ENCODE measurements at places on chromosomes 1 and 21.

GRCh38 chr1:58923090-58923470 is 139.2 kb upstream of the JUN start:
- DNase-seq: no peak

DNA sequence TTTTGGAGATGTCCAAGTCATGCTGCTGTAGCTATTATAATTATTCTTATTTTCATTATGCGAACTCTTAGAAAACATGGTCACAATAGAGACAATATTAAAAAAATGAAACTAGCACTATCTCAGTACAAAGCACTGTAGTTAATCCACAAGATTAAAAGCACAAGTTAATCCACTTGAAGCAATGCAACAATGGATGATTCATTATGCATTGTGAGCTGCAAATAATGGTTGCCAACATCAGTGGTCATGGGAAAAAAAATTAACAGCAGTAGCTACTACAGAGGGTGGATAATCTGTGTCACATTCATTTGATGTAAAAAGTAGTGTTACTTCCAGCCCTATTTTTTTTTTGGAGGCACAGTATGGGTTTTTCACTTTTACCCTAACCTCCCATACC is 56.7 kb downstream of the DPT start:
- no peak for DNase-seq

DNA sequence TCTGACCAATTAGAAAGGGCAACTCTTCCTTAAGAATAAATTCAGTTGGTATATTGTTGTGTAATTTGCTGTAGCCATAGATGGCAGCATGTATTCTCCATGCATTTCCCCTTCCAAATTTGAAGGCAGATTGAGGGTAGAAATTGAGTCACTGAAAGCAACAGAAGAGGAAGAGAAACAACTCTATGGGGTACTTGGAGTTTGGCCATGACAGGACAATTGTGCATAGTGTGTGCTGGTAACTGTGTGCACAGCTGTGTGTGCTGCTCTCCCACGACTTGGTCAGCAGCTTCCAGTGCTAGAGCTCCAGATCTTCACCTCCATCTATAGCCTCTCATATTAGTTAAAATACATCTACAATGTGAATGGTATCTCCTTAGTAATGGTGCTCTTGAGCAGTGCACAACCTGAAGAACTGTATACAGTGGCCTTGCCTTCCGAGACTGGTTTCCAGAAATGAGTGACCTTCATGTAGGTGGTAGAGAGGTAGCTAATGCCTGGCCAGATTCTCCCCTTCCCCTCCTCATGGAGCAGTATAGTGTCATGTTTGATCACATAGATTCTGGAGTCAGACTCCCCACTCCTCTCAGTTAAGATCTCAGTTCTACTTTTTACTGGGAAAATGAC is 882 bp upstream of the FCAMR start:
- no peak for DNase-seq

- no peak for DNase-seq
These were observed 228.4 kb downstream of the TM2D1 start for GRCh38 chr1:61496501-61496900.

DNA sequence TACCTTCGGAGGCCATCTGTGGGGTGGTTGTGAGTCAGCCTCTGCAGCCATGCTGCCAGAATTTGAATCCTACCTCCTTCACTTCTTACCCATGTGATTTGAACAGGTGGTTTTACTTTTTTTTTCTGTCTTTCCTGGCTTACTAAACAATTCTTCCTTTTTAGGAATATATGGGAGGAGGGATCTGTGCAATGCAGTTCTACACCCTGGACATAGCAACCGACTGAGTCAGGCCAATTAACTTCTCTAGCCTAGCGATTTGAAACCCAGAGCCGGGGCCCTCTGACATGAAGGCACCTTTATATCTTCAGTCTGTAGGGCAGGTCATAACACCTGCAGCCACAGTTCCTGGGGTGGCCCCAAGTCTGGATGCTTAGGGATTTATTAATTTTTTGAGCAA is 83.6 kb downstream of the ST6GALNAC3 start:
- no peak for DNase-seq

DNA sequence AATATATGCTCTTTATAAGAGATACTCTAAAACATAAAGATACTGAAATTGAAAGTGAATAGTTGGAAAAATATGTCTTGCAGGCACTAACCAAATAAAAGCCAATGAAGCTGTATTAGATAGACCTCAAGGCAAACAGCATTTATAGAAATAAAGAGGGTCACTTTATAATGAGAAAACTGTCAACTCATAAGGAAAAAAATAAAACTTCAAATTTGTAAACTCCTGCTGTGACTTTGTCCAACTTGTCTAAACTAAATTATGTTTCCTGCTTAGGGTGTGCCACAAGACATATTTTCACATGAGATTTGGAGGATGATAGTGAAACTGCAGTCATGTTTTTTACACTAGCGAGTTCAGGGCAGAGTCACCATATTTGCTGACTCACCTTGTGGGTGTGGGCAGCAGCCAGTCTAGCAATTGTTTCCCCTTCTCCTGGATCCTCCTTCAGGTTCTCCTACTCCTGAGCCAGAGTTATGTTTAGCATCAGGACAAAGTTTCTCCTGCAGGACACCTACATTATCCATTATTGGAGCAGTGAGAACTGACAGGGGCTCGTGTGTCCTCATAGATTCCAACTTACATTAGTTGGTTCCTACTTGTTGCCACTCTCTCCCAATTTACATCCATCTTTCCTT is 43.8 kb downstream of the CD53 start:
- peak; percentile 63 for DNase-seq

GRCh38 chr21:8989261-8989711 is 1532.1 kb upstream of the TPTE start:
- DNase-seq: no peak

DNA sequence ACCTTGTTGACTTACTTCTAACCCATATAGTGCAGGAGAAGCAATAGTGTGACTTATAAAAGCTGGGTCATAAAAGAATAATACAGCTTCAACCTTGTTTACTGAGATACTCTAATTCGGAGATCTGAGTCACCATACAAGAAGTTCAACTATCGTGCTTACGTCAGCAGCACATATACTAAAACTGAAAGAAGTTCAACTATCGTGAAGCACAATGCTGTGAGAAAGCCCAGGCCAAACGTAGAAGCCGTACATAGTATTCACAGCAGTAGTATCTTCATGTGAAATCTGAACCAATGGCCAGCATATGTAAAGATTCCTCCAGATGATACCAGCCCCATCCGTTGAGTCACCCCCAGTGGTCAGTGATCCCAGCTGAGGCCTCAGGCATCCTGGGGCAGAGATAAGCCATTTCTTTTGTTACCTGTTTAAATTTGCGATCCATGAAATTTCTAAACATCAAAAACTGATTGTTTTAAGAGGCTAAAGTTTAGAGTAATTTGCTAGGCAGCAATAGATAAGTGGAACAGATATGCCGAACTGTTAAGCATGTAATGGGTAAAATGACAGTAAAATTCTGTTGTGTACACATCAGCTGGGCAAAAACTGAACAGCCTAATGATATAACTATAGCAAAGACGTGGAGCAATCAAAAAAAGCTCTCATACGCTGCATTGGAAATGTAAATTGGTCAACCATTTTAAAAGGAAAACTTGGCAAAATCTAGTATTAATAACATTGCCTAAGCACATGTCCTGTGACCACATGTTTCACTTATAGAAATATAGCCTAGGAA is 53.9 kb upstream of the SAMD13 start:
- DNase-seq: peak; percentile 47

- DNase-seq: no peak
These were observed 21.1 kb downstream of the ATP8B2 start for GRCh38 chr1:154346276-154346917.

- peak; percentile 81 for DNase-seq
These were observed 20.6 kb upstream of the SH3D21 start for GRCh38 chr1:36285443-36286101.

DNA sequence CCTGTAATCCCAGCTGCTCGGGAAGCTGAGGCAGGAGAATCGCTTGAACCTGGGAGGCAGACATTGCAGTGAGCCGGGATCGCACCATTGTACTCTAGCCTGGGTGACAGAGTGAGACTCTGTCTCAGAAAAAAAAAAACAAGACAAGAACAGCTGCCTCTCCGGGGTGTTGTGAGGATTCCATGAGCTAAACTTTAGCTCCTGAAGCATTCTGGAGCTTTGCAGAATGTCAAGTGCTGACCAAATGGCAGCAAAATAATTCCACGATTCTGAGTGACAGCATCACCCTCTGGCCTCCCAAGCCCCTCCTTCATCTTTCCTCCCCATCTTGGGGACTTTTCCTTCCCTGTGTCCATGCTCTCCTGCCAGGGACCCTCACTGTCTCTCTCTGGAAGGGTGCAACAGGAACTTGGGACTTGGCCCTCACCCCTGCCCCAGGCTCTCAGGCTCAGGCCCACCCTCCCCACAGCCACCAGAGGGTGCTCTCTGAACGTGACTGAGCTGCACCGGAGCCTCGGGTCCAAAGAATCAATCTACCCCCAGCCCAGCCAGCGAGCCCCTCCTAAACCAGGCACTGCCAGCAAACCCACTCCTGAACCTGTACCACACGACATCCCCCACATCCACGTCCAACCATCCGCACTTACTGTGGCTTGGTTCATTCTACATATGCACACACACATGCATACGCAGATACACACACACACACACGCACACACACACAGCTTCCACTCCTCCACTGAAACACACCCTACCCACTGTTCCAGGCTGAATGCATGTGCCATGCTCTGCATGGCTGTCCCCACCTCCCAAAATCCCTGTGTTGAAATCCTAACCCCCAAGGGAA is 45.7 kb downstream of the ACOT7 start:
- peak; percentile 53 for DNase-seq

GRCh38 chr1:74775735-74776134 is 42.8 kb downstream of the TYW3 start:
- no peak for DNase-seq

DNA sequence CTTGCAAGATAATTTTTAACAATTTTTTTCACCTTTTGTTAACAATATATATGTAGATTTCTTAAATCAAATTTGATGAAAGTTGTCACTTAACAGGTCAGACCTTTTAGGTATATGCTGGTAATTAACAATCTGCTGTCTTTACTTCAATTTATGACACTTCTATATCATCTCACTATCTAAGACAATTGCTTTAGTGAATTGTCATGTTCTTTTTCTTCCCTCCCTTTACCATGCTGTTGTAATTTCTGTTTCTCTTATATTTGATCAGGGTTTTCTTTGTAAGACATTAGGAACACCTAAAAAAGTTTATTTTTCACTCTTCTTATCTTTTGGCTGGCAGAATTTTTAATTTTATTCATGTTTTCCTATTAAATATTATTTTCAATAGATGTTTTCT is 2.0 kb downstream of the IFI16 start:
- no peak for DNase-seq

- DNase-seq: peak; percentile 84
These were observed 477.1 kb downstream of the LMO4 start for GRCh38 chr1:87805666-87806378.

GRCh38 chr1:247373721-247374141 is 42.1 kb upstream of the ZNF496 start:
- DNase-seq: peak; percentile 64

- DNase-seq: no peak
These were observed 2.3 kb upstream of the RGS13 start for GRCh38 chr1:192633533-192634253.

DNA sequence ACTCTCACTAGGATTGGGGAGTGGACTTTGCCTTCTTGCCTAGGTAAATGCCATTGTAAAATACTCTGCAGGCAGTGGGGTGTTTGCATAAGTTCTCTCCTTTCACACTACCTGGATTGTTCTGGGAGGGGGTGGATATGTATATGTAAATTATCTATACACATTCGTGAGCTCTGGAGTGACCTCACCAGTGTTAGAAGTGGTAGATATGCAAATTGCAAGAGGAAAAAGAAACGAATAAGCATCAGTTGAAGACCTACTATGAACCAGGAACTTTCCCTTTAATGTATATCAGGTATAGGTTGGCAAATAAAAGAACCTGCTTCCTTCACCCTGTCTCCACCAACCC is 1.5 kb upstream of the ARHGEF11 start:
- DNase-seq: peak; percentile 32

- DNase-seq: no peak
These were observed 64.0 kb upstream of the RUNX1 start for GRCh38 chr21:35113064-35113463.

- DNase-seq: peak; percentile 78
These were observed 908 bp downstream of the DDI2 start for GRCh38 chr1:15618077-15618654.

GRCh38 chr1:115051850-115052249 is 22.2 kb downstream of the TSHB start:
- no peak for DNase-seq

DNA sequence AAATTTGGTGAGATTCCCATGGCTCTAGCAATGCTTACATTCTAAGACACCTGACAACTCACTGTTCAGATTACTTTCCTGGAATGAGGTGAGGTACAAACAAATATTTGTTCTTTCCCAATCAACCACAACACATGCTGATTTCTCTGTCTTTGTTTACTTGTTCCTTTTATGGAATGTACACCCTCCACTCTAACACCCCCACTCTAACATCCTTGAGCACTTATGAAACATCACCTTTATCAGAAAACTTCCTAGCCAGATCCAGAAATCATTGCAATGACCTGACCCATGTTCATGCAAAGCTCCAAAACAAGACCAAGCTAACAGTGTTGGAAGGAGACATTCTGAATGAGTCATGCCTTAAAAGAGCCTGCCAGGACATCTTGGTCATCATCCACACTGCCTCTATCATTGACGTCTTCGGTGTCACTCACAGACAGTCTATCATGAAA is 35.5 kb downstream of the HSD3B1 start:
- DNase-seq: no peak

- peak; percentile 59 for DNase-seq
These were observed 42.6 kb downstream of the KIRREL1 start for GRCh38 chr1:158035976-158036583.

- peak; percentile 97 for DNase-seq
These were observed 760 bp upstream of the TINAGL1 start for GRCh38 chr1:31575369-31576140.

DNA sequence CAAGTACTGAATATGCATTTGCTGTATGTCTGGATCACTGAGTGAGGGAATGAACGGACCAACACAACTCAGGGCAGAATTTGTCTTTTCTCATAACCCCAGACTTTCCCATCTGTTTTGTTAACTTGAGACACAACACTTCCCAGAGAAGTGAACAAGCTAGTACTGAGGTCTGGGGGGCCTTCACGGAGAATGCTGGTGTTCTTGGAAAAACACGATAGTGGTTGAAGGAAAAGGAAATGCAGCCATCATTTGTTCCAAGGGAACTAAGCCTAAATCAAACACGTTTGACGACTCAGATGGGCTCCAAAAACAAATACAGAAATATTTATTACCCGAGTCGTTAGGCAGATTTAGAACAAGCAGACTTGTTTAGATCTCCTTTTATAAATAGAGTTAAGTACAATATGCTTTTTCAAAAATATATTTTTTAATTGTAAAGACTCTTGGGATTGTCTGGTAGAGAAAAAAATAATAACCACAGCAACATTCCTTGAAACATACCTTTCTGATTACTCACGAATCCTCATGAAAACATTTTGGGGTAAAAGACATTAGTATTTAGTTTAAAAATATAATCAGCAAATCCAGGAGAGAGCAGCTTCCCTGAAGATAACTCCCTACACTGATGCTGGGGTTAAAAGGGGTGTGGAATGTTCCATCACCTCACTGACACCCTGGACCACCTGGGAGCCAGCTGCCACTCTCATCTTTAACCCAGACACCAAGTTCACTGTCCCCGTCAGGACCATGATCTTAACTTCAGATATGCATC is 427.7 kb upstream of the RUNX1 start:
- DNase-seq: no peak

All from HT-29 (cell line).